Type B pancreatic cell (in vitro differentiated cells): ENCODE measurements at places on chromosomes 6 and 20. TPM values are rescaled to one million over a fixed set of nuclear protein-coding genes. Genes with fewer than 3 reads are reported as not detected.

COL20A1 gene
- 0.36 and 0.43 TPM in 2 replicates for total RNA-seq

PRSS35 gene
- 3.1 and 6.5 TPM in 2 replicates for total RNA-seq

IGF2R gene
- 79.8 and 95.5 TPM in 2 replicates for total RNA-seq

TXLNB gene
- 0.22 TPM in 1 of 2 replicates, not detected in the other for total RNA-seq

SMLR1 gene
- 0.53 and 1.3 TPM in 2 replicates for total RNA-seq

RNF39 gene
- 1.5 TPM in 2 replicates for total RNA-seq

DEFB132 gene
- total RNA-seq = not detected in 2 replicates

PNPLA1 gene
- total RNA-seq = 0.12 TPM in 1 of 2 replicates, not detected in the other

ENPP1 gene
- 12.9 and 13.4 TPM in 2 replicates for total RNA-seq

UNC93A gene
- 3.7 and 11.2 TPM in 2 replicates for total RNA-seq

MYLK4 gene
- 0.29 and 0.65 TPM in 2 replicates for total RNA-seq

TFAP2C gene
- 20.5 and 71.7 TPM in 2 replicates for total RNA-seq

KLHDC3 gene
- total RNA-seq = 96.4 and 104 TPM in 2 replicates

SYCP2L gene
- total RNA-seq = 4.9 and 6.9 TPM in 2 replicates

COL19A1 gene
- total RNA-seq = 0.55 and 1.6 TPM in 2 replicates

BRPF3 gene
- total RNA-seq = 47.7 and 48.4 TPM in 2 replicates

CDC40 gene
- 18.6 and 42.8 TPM in 2 replicates for total RNA-seq

NRN1 gene
- total RNA-seq = 0.48 and 6.3 TPM in 2 replicates

MYL9 gene
- total RNA-seq = 55.1 and 59.0 TPM in 2 replicates

SIM1 gene
- total RNA-seq = 6.3 and 7.1 TPM in 2 replicates

HAO1 gene
- not detected in 2 replicates for total RNA-seq

PPP1R14C gene
- 12.6 and 19.2 TPM in 2 replicates for total RNA-seq

TAP1 gene
- 16.7 and 38.4 TPM in 2 replicates for total RNA-seq

ASCC3 gene
- total RNA-seq = 46.0 and 51.2 TPM in 2 replicates

HLA-DPA1 gene
- total RNA-seq = 1.3 and 2.6 TPM in 2 replicates

PCSK2 gene
- total RNA-seq = 46.4 and 61.2 TPM in 2 replicates

STX11 gene
- total RNA-seq = 0.24 and 0.38 TPM in 2 replicates

PEX6 gene
- total RNA-seq = 34.4 and 35.9 TPM in 2 replicates

FAM209B gene
- total RNA-seq = 0.63 TPM in 1 of 2 replicates, not detected in the other

IL17A gene
- total RNA-seq = 0.17 TPM in 1 of 2 replicates, not detected in the other

PBOV1 gene
- not detected in 2 replicates for total RNA-seq

DCDC2 gene
- 5.5 and 8.7 TPM in 2 replicates for total RNA-seq

ELOVL4 gene
- total RNA-seq = 9.1 and 11.5 TPM in 2 replicates

CDH26 gene
- total RNA-seq = 3.6 and 6.9 TPM in 2 replicates

MUCL3 gene
- 0.31 and 3.5 TPM in 2 replicates for total RNA-seq

SPEF1 gene
- 0.55 and 3.0 TPM in 2 replicates for total RNA-seq

TSPYL4 gene
- 42.7 and 46.7 TPM in 2 replicates for total RNA-seq

TMEM151B gene
- total RNA-seq = 0.52 and 3.2 TPM in 2 replicates

POM121L2 gene
- total RNA-seq = 0.10 and 0.14 TPM in 2 replicates

CPXM1 gene
- total RNA-seq = 6.6 and 106 TPM in 2 replicates

R3HDML gene
- total RNA-seq = not detected in 2 replicates

ZNF311 gene
- 0.68 and 2.2 TPM in 2 replicates for total RNA-seq

PRR18 gene
- total RNA-seq = 0.80 and 1.5 TPM in 2 replicates

IPCEF1 gene
- total RNA-seq = 0.40 and 1.0 TPM in 2 replicates

ZC2HC1B gene
- 0.34 TPM in 1 of 2 replicates, not detected in the other for total RNA-seq

BNIP5 gene
- total RNA-seq = 1.4 and 2.1 TPM in 2 replicates

HLA-DRA gene
- 1.4 and 2.1 TPM in 2 replicates for total RNA-seq

VWA7 gene
- 6.1 and 6.4 TPM in 2 replicates for total RNA-seq

MATN4 gene
- 0.75 TPM in 1 of 2 replicates, not detected in the other for total RNA-seq

MAFB gene
- total RNA-seq = 104 and 114 TPM in 2 replicates

SASH1 gene
- total RNA-seq = 61.3 and 99.9 TPM in 2 replicates

SPATS1 gene
- not detected in 2 replicates for total RNA-seq

TRIM31 gene
- 1.8 and 3.8 TPM in 2 replicates for total RNA-seq
